CD4-positive, alpha-beta T cell treated with Interleukin-21 for 1 hour (primary cell): ENCODE measurements at places on chromosomes 11 and 22.

- DNase-seq, result no peak
These were observed 53.7 kb downstream of the PARVA start for GRCh38 chr11:12430954-12431595.

- DNase-seq, result no peak
These were observed 4.9 kb downstream of the INPPL1 start for GRCh38 chr11:72229336-72229924.

DNA sequence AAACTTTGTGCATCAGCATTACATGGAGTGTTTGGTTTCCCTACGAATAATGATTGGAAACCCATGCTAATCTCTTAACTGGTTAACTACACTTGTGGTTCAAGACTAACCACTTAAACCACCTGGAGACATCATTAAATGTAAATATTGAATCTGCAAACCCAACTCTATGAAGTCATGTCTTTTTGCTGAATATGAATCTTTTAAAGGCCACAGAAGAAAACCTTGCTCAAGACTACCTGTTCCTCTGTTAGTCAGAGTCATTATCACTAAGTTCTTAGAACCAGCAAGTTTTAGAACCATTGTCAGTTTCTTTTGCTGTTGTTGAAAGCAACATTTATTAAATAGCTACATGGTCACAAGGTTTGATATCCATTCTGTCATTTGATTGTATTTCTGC is 70.7 kb downstream of the SIK2 start:
- no peak for DNase-seq

DNA sequence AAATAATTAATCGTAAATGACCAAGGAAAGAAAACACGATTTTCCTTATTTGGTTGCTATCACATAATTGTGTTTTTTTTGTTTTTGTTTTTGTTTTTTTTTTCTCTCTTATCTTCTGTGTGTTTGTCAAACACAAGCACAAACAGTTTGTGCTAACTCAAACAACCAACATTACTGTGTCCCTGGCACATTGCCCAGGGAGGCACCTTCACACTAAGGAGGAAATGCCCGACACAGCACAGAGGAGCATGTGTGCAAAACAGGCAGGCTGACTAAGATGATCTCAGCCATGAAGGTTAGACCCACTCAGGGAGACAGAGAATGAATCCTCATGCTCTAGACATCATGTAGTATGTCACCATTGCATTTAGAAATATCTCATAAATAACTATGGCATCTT is 130.1 kb downstream of the SOX6 start:
- no peak for DNase-seq

GRCh38 chr11:125679397-125679796 is 1.2 kb downstream of the ACRV1 start:
- no peak for DNase-seq

DNA sequence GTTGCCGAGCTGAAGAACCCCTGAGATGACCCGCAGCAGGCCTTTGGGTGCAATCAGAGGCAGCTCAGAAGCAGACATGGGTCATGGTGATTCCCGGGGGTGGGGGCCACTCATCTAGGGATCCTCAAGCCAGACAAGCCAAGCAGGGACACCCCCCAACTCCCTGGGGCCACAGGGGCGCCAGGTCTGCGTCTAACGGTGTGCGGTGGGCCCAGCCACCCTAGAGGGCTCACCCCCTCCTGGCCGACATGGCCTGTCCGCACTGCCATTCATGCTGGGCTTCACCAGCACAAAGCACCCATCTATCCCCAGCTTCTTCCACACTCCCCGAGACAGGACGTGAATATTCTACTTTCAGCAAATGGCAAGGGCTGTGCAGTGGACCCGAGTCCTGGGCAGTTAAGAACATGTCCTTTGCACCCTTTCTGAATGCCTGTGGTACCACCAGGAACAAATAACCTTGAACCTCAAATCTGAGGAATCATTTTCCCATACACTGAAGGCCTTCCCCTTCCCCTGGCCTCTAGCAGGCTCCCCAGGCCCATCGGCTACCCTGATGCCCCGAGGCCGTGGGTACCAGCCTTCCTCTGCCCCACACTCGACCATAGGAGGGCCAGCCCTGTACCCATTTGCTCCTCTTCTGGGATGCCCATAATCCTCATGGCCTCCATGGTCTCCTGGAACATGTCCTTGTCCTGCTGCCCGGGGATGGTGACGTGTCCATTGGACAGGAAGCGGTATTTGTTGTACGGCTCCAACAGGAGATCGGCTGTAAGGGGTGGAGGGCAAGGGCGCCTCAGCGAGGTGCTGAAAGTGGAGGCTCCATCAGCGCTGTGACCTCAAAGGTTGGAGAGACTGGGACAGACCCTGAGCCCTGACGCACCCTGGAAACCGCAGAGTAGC is 66.9 kb downstream of the APOL1 start:
- DNase-seq, result no peak

GRCh38 chr22:37965940-37966664 is 12.6 kb downstream of the POLR2F start:
- DNase-seq, result no peak

GRCh38 chr11:67364169-67364568 is 9.2 kb downstream of the CLCF1 start:
- DNase-seq, result no peak

GRCh38 chr11:93477684-93478234 is 65.4 kb downstream of the SMCO4 start:
- no peak for DNase-seq

DNA sequence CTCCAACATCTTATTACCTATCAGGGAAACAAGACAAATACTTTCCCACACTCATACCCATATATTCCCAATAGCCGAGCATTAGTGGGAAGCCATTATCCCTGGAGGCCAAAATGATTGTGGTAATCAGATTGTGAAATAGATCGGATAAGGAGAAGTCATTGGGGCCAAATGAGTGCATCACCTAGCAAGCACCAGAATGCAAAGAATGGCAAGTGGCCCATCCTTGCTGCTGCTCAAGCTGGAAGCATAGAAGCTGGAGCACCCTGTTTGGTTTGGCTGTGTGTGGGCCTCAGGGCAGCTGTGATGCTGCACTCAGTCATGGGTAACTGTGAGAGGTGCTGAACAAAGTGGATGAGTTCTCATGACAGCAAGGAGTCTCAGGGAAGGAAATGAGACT is 18.7 kb upstream of the DBX1 start:
- no peak for DNase-seq

- no peak for DNase-seq
These were observed 14.3 kb upstream of the SCARF2 start for GRCh38 chr22:20451920-20452319.

GRCh38 chr11:117171007-117171403 is 7.5 kb upstream of the SIDT2 start:
- no peak for DNase-seq

GRCh38 chr11:62857541-62857982 is 18.2 kb upstream of the WDR74 start:
- no peak for DNase-seq

- no peak for DNase-seq
These were observed 232.7 kb upstream of the B3GAT1 start for GRCh38 chr11:134644476-134645456.

DNA sequence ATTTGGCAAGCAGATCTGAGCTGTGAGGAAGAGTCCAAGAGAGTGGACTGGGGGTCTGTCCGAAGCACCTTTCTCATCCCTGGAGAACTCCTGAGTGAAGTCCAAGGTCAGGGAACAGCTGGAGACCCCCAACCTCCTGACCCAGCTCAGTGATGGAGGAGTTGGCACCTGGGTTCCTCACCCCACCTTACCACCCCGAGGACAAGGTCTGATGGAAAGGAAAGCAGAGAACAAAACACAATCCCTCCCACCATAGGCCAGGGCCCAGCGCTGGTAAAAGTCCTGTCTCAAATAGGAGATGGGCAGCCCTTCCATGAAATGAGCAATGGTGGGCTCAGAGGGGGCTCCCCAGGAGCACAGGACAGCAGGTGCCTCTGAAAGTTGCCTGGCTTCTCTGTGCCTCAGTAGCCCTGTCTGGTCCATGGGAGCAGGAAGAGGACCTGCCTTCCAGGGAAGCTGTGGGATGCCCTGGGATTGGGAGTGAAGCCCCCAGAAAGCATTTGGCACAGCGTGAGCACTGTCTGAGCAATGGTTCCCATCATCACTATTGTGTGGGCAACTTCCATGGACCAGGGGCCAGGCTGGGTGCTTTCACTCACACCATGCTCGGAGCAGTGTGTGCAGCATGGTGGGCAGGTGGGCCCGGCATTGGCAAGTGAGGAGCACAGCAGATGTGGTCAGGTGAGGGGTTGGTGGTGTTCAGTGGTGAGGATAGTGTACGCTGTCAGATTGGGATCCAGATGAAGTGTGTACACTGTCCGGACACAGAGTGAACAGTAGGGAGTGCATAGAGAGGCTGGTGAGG is 7.5 kb downstream of the TRIM29 start:
- DNase-seq, result no peak

DNA sequence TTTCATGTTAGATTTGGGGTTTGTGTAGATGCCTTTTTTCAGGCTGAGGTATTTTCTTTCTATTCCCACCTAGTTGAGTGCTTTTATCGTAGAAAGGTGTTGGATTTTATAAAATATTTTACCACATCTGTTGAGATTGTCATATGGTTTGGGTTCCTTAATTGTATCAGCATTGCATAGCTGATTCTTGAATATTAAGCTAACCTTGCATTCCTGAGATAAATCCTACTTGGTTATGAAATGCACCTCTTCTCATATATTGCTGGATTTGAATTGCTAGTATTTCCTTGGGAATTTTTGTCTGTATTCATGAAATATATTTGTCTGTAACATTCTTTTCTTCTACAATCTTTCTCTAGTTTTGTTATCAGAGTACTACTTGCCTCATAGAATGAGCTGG is 10.1 kb downstream of the XKR3 start:
- DNase-seq, result no peak

DNA sequence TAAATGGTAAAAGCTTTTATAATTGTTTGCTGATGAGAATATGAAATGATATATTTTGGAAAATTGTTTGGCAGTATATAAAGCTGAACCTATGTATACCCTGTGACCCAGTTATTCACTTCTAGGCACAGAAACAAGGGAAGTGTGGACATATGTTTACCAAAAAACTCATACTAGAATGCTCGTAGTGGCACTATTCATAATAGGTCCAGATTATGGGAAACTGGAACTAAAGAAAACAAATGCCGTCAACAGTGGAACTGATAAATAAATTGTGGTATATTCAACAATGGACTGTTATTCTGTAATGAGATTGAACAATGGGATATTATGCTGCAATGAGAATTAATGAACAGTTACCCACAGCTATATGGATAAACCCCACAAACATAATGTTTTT is 32.8 kb downstream of the CSTPP1 start:
- no peak for DNase-seq

DNA sequence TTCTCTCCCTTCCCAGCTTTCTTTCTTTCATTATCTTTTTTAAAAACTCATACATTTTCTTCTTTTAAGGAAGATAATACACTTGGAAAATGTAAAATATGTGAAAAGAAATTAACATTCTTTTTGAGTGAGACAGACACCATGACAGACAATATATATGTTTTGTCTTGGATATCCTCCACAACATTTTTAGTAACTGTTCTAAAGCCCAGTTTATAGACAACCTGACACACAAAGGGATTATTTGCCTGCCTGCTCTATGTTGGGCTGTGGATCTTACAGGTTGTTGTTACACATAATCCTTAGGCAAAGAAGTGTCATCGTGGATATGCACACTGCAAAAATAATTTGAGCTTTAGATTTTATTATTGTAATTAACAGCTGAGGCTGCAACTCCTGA is 301.4 kb upstream of the PDGFD start:
- DNase-seq, result no peak

- DNase-seq, result no peak
These were observed 99.1 kb upstream of the CHRM4 start for GRCh38 chr11:46490666-46491065.

- no peak for DNase-seq
These were observed 591 bp upstream of the DNAJC4 start for GRCh38 chr11:64229744-64230170.

GRCh38 chr11:73353422-73353821 is 22.8 kb upstream of the RELT start:
- no peak for DNase-seq

DNA sequence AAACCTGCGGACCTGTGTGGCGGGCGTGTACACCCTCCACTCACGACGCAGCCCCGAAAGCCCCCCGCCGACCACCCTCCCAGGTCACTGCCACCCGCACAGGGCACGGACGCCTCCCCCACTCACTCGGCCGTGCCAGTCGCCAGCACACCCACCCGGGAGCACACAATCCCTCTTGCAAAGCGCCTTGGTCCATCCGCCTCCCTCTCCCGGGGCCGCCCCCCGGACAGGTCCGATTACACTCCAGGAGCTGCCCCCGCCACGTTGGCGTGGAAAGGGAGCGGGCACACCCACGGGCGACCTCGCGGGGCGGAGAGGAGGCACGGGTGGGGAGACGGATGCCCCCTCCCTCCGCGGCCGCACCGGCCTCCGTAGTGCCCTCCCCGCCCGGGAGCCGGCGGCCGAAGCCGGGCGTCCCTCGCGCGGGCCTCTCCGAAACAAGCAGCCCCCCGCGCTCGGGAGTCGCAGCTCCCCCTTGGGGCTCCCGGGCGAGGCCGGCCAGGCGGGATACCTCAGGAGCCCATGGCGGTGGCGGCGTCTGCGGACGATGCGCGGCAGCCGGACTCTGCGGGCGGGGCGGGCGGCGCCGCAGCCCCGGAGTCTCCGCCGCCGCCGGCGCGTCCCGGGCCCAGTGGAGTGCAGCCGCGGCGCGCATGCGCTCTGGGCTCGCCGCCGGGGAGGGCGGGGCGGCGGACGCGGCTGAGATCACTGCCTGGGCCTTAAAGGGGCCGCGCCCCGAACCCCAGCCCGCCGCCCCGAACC is at the start of gene TMEM184B:
TSS of gene TMEM184B (minus strand) at position 638 of the 762 bp plus-strand sequence. CDS start 25,049 bp downstream, outside the sequence.
- peak; percentile 86 for DNase-seq

DNA sequence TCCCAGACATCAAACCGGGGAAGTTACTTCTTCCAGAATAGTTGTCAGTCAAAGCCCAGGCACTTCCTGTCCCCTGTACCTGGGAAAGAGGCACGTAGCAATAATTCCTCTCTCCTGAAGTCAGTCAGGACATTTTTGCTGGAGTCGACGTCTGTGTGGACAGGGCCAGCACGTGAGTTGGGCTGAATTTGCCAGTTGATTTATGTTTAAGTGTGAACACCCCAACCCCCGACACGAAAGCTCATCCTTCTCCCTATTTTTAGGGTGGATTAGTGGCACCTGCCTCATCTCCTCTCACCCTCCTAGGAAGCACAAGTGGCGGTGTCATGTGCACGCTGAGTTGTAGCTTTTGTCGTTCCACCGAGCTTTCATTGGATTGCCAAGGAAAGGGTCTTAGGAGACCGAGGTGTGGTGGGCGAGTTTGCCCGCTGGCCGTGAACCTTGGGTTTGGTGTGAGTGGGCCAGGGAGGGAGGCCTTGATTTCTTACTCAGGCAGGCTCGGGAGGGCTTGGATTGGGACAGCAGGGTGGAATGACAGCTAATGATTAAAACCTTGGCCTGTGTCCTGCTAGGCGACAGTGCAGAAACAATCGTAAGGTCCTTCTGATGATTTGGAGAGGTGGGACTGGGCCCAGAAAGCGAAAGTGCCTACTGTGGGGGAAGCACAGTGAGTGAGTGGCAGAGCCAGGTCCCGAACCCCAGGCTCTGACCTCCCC is 87.0 kb upstream of the CRYBB3 start:
- DNase-seq, result no peak

DNA sequence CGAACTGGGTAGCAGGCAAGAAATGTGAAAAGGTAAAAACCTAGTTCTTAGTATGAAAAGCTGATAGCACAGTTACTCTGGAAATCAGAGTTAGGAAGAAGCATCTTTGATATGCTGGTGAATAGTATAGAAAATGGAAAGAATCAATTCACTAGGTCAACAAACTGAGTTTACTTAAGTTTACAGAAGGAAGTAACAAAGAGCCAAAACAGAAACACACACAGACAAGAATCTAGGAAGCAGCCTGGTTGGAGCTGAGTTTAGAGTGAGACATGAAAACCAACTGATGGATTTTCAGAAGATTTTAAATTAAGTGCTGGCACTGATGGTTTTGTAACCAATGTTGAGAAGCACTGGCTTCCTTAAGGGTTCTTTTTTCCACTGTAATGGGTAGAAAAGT is 296.3 kb downstream of the CADM1 start:
- no peak for DNase-seq
